ENCODE measurements at places on chromosomes 6 and 20. TPM values are rescaled to one million over a fixed set of nuclear protein-coding genes. Genes with fewer than 3 reads are reported as not detected.
A peak's percentile ranks its signal among the peaks of the same experiment; 100 is the strongest.

GRCh38 chr6:52537001-52537753 is 39.7 kb downstream of the TRAM2 start:
- DNase-seq, result no peak

DNA sequence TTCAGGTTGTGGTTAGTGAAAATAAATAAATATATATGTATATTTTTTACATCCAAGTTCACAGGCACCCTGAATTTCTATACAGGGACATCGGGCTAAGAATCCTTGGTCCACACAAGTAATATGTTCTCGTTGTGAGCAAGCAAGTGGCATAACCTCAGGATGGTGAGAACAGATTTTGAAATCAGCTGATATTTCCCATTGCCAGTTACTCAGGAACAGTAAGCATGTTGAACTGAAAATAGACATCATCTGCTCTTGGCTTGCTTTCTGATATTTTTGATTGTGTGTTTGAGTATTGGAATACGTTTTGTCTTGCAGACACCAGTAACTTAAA is 87.7 kb downstream of the TRMT6 start:
- peak; percentile 17 for DNase-seq

DNA sequence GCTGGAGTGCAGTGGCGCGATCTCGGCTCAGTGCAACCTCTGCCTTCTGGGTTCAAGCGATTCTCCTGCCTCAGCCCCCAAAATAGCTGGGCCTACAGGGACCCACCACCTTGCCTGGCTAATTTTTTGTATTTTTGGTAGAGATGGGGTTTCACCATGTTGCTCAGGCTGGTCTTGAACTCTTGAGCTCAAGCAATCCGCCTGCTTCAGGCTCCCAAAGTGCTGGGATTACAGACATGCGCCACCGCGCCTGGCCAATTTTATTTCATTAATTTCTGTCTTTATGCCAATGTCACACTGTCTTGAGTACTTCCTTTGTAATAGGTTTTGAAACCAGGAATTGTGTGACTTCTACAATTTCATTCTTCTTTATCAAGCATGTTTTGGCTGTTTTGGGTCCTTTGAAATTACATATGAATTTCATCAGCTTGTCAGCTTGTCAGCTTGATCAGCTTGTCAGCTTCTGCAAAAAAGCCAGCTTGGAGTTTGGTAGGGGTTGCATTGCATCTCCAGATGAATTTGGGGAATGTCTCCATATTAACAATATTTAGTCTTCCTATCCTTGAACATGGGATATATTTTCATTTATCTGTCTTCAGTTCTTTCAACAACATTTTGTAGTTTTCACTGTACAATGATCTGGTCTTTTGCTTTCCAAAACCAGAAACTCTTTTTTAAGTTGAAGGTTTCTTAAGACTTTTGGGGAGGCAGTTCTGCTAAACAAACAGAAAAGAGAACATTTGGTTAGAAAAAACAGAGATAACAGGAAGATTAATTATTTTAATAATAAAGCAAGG is 20.8 kb downstream of the ZFAND3 start:
- DNase-seq, result no peak

DNA sequence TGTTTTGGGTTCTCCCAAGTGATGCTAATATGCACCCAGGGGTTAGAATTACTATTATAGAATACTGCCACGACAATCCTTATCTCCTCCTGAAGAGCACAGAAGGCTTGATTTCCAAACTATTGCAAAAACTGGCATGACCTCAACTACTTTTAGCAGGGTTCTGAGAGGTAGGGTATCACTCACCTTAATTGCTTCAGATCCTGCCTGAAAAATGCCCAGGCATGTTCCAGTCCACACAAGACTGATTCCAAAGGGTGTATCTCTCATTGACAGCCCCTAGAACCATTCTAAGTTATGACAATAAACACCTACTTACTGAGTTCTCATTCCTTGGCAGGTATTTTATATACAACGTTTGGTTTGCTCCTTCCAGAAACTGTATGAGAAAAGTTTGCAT is 5.0 kb upstream of the DSE start:
- peak; percentile 42 for DNase-seq

DNA sequence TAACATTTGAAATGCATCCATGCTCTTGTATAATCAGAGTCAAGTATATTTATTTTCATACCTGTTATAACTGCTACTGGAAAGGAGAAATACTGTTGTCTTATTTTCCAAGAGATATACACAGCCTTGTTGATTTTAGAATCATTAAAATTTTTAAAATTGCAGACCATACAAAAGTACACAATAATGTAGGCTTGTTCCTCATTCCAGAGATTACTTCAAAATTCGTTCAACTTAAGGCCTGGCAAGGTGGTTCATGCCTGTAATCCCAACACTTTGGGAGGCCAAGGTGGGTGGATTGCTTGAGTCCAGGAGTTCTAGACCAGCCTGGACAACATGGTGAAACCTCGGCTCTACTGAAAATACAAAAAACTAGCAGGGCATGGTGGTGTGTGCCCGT is 6.1 kb downstream of the RNF114 start:
- no peak for DNase-seq

- peak; percentile 37 for DNase-seq
These were observed 501 bp downstream of the PLCG1 start for GRCh38 chr20:41137614-41138474.

DNA sequence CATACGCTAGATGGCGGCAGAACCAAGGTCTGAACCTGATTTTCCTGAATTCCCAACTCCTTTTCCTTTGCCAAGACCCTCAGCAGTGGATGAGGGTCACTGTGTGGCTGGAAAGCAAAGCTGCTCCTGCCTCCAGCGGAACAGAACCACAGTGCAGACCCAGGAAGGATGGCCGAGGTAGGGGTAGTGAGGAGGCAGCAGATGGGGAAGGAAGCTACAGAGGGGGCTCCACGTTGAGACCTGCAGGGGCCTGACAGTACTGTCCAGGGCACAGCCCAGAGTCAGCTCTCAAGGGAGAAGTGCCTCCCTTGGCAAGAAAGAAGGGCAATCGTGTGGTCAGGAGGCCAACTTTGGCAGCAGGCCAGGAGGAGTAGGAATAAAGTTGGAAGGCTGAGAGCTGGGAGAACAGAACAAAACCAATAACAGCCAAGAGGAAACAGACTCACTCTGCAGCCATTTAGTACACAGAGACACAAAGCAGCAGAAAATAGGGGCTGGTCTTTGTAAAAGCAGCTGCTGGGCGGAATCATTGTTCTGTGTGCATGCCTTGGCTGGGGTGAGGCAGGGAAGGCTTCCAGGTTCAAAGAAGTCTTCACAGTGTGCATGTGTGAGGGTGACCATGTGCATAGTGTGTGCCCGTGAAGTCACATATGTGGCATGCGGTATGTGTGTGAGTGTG is 3.1 kb downstream of the GABRR2 start:
- peak; percentile 83 for DNase-seq

GRCh38 chr6:18654821-18655220 is 267.7 kb downstream of the RNF144B start:
- peak; percentile 35 for DNase-seq

The ANKRD66 gene
- total RNA-seq, result not detected

The ADGRG6 gene
- total RNA-seq, result 28.8 TPM

The SLC22A1 gene
- total RNA-seq, result 1.4 TPM
